Left lobe of liver (tissue), 2 donors: ENCODE measurements at places on chromosomes 3 and 15.

- DNase-seq, result peak; percentile 74
These were observed 19.1 kb downstream of the SLC12A6 start for GRCh38 chr15:34318277-34319079.

- DNase-seq, result no peak
These were observed 89.3 kb upstream of the SLC24A5 start for GRCh38 chr15:48031466-48031865.

- no peak for DNase-seq
These were observed 7.5 kb downstream of the ZNF148 start for GRCh38 chr3:125367403-125368230.

DNA sequence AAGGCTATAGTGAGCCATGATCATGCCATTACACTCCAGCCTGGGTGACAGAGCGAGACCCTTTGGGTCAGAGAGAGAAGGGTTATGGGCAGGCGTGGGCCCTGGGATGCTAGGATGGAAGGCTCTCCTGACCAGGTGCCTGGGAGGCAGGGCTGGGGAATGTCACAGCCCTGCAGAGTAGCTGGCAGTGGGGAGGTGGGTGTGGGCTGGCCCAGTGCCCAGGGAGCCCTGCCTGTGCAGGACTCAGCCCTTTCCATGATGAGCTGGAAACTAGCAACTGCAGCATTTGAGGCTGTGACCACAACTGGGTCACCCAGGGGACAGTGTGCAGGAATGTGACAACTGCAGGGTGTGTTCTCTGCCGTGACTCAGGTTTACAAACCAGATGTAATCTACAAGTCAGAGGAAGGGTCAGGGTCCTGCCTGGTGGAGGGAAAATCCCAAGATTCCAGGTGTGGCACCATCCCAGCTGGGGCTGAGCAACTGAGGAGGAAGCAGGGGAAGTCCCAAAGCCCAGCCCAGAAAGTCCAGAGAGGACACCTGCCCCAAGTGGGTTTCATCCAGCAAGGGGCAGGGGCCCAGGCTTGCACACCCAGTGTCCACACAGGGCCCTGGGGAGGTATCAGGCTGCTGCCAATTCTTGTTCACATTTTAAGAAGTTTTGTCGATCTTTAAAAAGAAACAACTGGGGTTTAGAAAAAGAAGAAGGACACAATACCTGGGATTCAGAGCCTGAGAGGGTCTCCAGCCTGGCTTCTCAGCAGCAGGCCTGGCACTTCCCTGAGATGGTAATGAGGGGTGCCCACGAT is 45.5 kb downstream of the SLC28A1 start:
- DNase-seq, result no peak

DNA sequence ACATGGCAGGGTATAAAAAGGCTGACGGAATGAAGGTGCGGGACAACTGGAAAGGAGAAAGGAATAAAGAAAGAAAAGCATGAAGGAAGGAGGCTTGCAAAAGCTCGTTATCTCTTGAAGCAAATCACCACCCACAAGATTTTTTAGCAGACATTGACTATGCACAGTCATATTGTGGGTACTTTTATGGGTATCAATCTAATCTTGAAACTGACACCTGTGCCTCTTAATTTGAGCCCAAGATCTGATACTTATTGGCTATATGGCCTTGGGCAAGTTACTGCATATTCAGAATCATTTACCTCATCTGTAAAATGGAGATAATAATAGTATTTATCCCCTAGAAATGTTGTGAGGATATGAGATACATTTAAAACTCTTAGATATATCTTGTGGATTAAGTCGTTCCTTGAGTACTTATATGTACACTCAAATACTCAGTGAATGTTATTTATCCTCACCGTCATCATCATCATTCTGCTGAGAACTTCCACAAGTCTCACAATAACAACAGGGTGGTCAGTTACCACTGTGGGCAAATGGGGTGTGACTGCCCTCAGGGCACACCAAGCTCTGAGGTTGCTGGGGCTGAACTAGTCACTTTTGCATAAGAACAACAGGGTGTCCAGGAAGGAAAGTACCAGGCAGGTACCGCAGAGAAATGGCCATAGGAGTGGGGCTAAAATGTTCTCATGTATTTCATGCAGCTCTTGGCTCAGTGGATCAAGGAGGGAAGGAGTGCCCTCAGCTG is 266.1 kb downstream of the SLC9A9 start:
- no peak for DNase-seq

DNA sequence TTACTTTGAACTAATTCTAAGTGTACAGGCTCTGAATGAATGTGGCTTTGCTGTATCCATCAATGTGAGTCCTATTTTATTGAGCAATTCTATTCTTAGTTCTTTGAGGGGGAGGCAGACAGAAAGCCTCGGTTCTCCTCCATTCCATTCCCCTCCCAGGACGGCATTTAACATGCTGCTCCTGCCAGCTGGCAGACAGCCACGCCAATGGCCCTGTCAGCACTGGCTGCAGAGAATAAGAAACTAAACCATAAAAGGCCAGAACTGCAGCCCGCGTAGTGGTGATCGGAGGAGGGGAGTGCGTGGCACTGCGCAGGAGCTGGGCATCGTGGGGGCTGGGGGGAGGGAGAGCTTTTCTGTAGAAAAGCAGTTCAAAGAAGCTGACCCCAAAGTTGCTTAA is 76.0 kb upstream of the HACD2 start:
- DNase-seq, result peak; percentile 83
